ENCODE measurements at places on chromosomes 5 and 9. TPM values are rescaled to one million over a fixed set of nuclear protein-coding genes. Genes with fewer than 3 reads are reported as not detected.

The GDF9 gene
- 0.70 TPM for total RNA-seq

The ORM2 gene
- total RNA-seq: not detected

DNA sequence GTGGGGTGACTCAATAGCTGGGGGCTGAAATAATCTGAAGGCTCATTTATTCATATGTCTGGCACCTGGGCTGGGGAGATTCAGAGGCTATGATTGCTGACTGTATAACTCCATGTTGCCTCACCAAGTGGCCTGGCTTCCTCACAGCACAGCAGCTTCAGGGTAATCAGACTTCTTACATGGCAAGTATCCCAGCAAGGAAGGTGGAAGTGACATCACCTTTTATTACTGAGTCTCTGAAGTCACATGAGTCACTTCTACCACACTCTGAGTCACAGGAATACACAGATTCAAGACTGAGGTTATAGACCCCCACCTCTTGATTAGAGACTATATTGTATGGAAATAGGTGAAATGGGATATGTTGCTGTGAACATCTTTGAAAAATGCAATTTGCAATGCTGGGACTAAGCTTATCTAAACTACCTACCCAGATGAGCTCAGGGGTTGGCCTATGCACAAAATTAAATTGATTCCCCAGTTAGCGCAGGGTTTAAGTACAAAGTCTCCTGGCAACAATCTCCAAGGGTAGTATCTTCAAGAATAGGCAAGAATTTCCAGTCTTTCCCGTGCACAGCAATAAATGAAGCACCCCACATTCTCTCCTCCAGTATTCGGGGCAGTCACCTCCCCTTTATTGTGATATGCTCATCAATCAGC is 553.1 kb downstream of the LRRC70 start:
- H3K27ac ChIP-seq: no peak overlapping the region
- H3K4me3 ChIP-seq: no peak overlapping the region
- H3K4me1 ChIP-seq: no peaks in the 10 kb centered on the region
- H3K27me3 ChIP-seq: no peaks in the 10 kb centered on the region
- H3K36me3 ChIP-seq: no peaks in the 10 kb centered on the region
- DNase-seq: no peak

DNA sequence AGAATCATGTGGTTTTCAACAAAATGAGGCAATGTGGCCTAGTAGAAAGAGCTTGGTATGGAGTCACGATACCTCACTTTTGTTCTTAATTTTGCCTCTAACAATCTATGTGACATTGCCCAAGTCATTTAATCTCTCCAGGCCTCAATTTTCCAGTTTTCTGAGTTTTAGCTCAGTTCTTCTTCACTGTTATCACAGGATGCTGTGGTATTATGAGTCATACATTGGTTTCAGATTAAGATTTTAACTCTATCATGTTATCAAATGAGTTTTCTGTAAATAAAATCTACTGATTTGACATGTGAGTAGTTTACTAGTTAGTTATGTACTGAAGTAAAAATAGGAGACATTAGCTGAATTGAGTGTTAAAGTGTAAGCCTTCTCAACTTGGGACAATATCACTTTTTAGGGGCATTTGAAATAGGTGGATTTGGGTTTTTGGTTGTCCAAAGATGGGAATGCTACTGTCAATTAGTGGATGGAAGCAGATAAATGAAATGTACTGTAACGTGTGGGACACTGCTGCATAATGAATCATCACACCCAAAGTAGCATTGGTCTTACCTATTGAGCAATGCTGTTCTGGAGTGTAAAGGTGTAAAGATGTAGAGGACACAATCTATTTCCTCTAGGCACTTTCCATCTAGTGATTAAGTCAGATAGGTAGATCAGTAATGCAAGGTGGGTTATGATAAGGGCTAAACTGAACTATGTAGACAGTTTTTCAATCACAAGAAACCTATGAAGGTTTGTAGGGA is 73.3 kb downstream of the NNT start:
- no peak for DNase-seq
- no peaks in the 10 kb centered on the region for H3K4me1 ChIP-seq
- H3K27me3 ChIP-seq: no peaks in the 10 kb centered on the region
- H3K36me3 ChIP-seq: no peaks in the 10 kb centered on the region
- H3K4me3 ChIP-seq: no peak overlapping the region

GRCh38 chr9:80964374-80964773 is 725.0 kb downstream of the TLE1 start:
- no peaks in the 10 kb centered on the region for H3K36me3 ChIP-seq
- no peak overlapping the region for H3K27ac ChIP-seq
- no peaks in the 10 kb centered on the region for H3K4me1 ChIP-seq
- H3K27me3 ChIP-seq: no peaks in the 10 kb centered on the region
- H3K4me3 ChIP-seq: no peak overlapping the region

- H3K4me1 ChIP-seq: peaks cover 91% of the 10 kb centered on the region
- no peak overlapping the region for H3K4me3 ChIP-seq
- H3K27me3 ChIP-seq: no peaks in the 10 kb centered on the region
Measured at GRCh38 chr9:70400107-70400892, 14.2 kb downstream of the KLF9 start.

The F2RL1 gene
- total RNA-seq: 4.0 TPM

Data from adrenal gland (tissue), 19 donors.